ENCODE measurements at places on chromosomes 3 and 15.

GRCh38 chr3:39212665-39213064 lies 20.3 kb upstream of the XIRP1 start:
- DNase-seq: no peak

DNA sequence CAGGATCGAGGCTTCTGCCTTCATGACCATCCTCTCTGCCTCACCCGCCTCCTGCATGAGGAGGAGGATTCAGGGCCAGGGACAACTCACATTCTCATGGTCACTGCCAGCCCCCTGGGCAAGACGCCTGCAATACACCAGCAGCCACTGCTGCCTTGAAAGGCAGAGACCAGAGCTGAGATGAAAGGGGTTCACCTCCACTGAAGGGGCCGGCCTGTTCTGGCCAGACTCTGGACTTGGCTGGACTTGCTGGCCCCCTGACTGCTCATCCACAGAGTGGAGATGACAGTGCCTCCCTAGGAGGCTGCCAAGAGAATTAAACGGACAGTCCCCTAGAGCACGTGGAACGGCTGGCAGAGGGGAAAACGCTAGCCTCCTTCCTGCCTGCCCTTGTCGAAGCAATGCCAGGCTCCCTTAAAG lies 35.2 kb downstream of the MGLL start:
- no peak for DNase-seq

GRCh38 chr3:187966636-187967406 lies 187.1 kb upstream of the LPP start:
- DNase-seq: no peak

- no peak for DNase-seq
These were observed 1.6 kb upstream of the PPIB start for GRCh38 chr15:64164436-64164835.

GRCh38 chr3:87361956-87362355 lies 85.6 kb upstream of the POU1F1 start:
- no peak for DNase-seq

DNA sequence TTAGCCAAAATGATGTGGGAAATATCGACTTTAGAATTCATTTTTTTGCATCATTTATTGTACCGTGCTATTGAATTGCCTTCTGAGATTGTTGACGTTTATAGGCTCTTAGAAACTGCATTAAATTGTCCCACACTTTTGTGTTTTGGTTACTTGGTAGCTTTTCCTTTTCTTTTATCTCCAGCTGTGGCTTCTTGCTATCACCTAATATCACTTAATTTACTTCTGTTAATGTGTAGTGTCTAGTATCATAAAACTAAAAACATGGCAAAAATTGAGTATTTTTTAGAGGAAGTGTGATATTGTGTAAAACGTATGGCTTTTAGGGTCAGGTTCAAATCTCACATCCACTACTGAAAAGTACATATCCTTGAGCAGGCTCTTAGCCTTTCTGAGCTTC lies 11.2 kb downstream of the TMOD3 start:
- DNase-seq: no peak

- no peak for DNase-seq
These were observed 330.5 kb upstream of the ROPN1 start for GRCh38 chr3:124322309-124322880.
